CD4-positive, alpha-beta T cell treated with Interleukin-15 for 4 hours (primary cell): ENCODE measurements at places on chromosomes 7 and 10.

- peak; percentile 10 for DNase-seq
These were observed 436.2 kb upstream of the GALNT17 start for GRCh38 chr7:70695795-70696083.

- DNase-seq = no peak
These were observed 183.4 kb downstream of the PRKCQ start for GRCh38 chr10:6396652-6397051.

GRCh38 chr7:105875505-105875904, 894 bp downstream of the ATXN7L1 start:
- DNase-seq = peak; percentile 18

- DNase-seq = no peak
These were observed 1206.6 kb downstream of the TYW1 start for GRCh38 chr7:68203251-68203650.

DNA sequence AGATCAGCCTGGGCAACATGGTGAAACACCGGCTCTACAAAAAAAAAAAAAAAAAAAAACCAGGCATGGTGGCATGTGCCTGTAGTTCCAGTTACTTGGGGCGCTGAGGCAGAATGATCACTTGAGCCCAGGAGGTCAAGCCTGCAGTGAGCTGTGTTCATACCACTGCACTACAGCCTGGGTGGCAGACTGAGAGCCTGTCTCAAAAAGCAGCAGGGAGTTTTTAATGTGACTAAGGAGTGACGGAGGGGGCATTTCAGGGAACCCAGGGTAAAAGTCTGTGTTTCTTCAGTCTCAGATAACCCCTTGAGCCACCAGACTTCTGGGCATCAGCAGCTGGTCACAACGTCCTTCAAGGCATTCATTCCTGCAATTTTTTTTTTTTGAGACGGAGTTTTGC, 2.2 kb upstream of the C10orf95 start:
- DNase-seq = no peak

DNA sequence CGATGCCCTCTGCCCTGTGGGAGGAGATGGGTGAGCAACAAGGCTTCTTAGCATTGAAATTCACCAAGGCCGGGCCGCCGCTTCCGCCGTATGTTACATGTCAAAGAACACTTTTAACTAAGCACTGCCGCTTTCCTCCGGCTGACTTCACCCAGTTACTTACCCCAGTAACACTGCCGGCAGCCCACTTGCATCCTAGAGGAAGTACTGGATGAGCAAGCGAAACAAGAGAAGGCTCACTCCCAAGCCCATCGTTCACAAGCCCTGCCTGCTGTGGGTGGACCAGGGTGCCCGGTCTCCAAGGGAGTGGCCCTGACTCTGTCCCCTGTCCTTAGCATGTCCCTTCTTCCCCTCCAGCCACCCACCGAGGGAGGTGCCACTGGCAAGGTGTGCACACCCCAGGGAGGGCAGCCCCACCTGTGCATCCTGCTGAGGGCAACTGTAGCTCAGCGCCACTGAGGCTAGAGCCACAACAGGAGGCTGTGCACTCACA, 73.1 kb upstream of the EBF3 start:
- DNase-seq = no peak

GRCh38 chr7:46133072-46133471, 212.0 kb upstream of the IGFBP3 start:
- no peak for DNase-seq

DNA sequence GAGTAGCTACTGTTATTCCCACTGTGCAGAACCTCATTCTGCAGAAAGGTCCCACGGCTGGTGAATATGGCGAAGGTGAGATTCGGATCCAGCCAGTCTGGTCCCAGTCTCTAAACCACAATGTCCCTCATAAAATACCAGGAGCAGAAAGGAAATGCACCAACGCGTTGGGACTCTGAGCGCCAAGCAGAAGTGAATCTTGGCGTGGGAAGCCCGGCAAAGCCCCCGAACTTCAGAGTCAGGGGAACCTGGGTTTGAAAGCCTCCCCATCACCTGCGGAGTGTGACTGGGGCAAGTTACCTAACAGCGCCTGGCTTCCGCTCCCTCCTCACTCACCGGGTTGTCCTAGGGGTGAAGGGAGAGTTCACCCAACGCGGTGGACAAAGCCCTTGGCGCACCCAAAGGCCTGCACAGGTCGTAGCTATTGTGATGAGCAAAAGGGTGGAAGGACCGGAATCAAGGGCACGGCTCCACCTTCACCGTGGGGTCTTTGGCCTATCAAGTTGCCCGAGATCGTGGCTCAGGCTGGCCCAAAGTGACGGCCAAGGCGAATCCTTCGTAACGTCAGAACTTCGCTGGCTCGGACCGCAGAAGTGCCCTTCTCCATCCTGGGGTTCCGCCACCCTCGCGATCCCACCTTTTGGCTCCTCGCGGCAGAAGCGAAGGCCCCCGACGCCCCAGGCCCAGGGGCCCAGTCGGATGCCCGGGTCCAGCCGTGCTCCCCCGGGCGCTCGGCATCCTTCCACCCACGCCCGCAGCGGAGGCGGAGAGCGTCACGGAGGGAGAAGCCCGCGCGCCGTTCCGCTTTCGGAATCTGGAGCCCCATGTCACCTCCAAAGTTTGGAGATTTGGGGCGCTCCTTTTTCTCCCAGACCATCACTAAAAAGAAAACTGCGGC, 811 bp downstream of the RGS10 start:
- peak; percentile 25 for DNase-seq

DNA sequence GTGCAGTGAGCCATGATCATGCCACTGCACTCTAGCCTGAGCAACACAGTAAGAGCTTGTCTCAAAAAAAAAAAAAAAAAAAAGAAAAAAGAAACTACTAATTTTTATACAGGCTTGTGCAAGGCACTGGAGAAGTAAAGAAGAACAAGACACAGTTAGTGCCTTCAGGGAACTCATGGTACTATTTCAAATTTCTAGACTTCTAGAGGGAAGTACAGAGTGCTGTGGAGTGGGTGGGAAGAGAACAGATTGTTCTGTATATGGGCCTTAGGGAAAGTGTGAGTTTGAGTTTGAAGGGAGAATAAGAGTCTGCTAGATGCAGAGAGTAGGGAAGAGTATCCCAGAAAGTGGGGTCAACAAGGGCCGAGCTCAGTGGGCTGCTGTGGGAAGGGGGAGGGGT, 234.8 kb downstream of the PHTF2 start:
- DNase-seq = no peak

GRCh38 chr10:100980711-100981110, 6.6 kb downstream of the MRPL43 start:
- no peak for DNase-seq

GRCh38 chr7:96449094-96449493, 127.2 kb upstream of the SLC25A13 start:
- no peak for DNase-seq

DNA sequence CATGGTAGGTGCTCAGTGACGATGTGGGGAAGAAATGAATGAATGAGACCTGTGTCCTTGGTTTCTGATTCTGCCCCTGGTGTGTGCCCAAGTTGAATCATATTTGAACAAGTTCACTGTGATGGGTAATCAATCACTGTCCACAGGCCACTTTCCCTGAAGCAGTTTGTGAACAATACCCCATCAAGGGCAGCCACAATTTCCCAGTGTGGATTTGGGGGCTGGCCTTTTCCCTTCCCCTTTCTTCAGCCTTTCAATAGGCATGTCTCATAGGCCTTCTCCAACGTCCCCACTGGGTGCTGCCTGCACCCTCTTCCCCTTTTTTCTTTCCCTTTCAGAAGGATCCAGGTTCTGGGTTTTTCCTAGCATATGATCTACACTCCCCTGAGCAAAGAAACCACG, 64.7 kb downstream of the CREB5 start:
- DNase-seq = no peak

DNA sequence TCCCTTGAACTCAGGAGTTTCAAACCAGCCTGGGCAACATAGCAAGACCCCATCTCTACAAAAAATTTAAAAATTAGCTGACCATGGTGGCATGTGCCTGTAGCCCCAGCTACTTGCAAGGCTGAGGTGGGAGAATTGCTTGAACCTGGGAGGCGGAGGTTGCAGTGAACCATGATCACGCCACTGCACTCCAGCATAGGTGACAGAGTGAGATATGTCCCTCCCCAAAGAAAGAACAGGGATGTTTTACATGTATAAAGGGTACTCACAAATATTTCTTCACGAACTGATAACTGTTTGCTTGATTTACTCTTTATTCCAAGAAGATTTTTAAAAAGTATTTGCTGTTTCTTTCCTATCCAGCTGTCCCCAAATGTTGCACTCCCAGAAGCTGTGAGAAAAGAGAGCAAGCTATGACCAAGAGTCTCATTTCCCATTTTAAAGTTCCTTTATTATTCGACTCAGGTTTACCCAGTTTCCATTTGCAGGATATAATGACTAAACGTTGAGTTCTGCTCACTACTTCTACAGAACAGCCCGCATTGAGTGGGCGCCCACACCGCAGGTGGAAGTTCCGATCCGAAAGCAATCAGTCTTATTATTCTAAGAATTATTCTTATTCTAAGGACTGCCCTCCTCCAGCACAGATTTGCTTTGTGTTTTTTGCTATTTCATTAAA, 90.7 kb downstream of the APBB1IP start:
- no peak for DNase-seq

DNA sequence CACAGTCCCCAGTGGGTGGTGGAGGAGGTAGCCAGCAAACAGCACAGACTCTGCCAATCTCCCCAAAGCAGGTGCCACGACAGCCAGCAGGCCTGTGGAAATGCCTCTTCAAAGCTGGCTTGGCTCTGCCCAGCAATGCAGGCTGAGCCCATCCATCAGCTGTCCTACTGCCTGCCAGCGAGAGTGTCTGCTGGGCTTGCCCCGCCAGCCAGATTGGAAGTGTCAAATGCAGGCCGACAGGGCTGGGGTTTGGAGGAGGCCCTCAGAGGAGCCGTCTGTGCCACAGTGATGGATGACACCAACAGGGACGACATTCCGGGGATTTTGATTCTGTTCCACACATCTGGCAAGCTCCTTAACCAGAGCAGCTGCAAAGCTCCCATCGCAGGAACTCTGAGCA, 16.7 kb downstream of the HABP2 start:
- DNase-seq = no peak
